ENCODE measurements at places on chromosomes 16 and 17.

- no peak for DNase-seq
Measured at GRCh38 chr16:10964891-10965326, 20.5 kb downstream of the CLEC16A start.

- DNase-seq: no peak
Measured at GRCh38 chr16:78324649-78325285, 225.3 kb downstream of the WWOX start.

DNA sequence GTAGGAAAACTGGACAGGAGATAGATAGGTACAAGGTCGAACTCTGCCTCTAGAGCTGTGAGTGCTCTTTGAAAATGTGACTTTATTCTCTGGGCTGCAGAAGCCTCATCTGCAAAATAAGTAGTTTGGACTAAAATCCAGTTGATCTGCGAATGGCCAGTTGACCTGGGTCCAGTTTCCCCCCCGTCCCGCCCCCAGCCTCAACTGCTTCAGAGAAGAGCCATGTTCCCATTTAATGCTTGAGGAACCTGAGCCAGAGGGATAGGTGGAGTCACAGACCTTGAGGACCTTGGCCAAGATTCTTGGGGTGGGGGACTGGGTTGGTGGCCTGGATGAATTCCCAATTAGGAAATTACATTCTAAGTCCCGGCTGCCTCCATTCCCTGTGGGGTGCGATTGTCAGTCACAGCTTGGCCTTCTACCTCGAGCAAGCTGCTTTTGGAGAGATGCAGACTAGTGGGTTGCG lies 14.1 kb downstream of the TBX2 start:
- DNase-seq: no peak

DNA sequence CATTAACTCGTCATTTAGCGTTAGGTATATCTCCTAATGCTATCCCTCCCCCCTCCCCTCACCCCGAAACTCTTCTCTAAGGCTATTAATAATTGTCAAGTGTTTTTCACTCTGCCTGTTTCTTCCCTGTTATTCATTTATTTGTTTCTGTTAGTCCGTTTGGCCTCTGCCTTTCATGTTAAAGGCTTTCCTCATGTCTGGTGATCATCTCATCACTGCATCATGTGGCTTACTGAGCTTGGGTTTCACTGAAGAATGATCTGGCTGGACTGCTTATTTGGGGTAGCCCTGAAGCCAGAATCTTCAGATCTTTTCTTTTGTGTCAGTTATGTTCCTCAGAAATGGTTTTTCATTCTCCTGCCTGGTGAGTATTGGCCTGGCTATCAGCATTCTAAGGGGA lies 9.5 kb downstream of the UTP4 start:
- no peak for DNase-seq

GRCh38 chr16:65908568-65908967 lies 457.9 kb upstream of the CDH5 start:
- no peak for DNase-seq

GRCh38 chr16:89175280-89176146 lies 4.0 kb downstream of the CDH15 start:
- no peak for DNase-seq

DNA sequence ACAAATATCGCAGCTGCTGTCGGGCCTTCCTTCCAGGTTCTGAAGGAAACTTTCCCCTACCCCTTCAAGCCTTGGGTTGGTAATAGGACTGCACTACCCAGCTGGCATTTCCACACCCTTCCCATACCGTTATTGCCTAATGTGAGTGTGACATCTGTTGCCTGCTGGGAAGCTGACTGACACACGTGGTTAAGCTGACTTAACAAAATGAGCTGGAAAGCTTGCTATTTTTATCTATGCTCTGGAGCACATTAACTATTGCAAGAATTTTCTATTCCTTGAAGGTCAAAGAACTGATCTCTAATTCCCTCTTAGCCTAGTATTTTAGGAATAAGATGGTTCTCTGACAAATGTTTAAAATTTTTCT lies 79.5 kb downstream of the PMP22 start:
- no peak for DNase-seq

DNA sequence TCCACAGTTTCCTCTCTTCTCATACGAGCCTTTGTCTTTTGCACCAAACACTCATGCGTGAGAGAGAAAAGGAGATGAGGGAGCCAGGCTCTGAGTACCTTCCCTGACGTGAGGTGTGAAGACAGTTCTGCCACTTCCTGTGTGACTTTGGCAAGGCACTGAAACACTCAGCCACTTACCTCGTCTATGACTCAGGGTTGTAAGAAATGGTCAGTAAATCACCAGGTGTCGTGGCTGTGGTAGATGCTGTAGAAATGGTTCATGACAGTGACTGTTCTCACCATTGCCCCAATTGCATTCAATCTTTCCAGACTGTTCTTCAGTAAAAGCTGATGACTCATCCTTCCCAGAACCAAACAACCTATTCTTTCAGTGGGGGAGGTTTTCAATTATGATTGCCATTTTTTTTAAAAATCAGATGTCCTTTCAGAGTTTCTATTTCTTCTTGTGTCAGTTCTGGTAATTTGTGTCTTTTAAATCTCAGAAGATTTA lies 49.2 kb upstream of the CBFA2T3 start:
- DNase-seq: peak; percentile 32

DNA sequence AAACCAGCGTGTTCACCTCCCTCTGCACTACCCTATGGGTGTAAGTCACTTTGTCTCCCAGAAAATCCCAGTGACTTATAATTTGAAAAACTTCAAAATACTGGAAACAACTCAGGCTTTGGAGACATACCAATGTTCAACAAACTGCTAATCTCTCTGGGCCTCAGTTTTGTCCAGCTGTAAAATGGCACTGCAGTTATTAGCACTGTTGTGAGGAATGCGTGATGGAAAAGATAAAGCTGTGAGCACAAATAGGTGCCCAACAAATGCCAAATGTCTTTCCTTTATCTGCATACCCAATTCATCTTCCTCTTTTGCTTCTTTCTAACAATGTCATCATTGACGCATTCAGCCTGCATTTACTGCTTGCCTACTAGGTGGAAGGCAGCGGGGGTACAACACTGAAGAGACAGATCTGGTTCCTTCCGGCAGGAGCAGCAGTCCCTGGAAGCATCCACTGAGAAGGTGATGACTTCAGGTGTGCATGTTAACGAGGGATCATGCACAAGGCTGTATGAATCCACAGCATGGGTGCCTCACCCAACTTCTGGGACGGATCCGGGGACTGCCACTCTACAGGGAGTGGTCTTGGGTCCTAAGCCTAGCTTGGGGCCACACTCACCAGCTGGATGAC lies 63.4 kb downstream of the CYTH1 start:
- no peak for DNase-seq

DNA sequence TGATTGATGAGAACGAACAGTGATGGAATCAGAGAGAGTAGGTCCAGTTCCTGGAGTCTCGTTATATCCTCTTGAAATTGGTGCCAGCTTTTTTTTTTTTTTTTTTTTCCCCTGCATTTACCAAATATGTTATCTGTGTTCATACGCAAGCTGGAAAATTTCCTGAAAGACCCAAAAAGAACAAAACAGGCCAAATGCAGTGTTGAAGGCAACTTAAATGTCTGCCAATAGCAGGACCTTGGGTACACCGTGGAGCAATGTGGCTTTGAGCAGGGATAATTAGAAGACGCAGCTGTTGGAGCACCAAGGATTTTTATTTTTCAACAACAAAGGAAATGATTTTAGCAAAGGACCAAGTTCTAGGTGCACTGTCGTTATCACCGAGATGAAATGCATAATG lies 105.0 kb downstream of the ABCC6 start:
- DNase-seq: no peak
